Fibroblast of the conjunctiva (primary cell): ENCODE measurements at places on chromosomes 2 and 18.

DNA sequence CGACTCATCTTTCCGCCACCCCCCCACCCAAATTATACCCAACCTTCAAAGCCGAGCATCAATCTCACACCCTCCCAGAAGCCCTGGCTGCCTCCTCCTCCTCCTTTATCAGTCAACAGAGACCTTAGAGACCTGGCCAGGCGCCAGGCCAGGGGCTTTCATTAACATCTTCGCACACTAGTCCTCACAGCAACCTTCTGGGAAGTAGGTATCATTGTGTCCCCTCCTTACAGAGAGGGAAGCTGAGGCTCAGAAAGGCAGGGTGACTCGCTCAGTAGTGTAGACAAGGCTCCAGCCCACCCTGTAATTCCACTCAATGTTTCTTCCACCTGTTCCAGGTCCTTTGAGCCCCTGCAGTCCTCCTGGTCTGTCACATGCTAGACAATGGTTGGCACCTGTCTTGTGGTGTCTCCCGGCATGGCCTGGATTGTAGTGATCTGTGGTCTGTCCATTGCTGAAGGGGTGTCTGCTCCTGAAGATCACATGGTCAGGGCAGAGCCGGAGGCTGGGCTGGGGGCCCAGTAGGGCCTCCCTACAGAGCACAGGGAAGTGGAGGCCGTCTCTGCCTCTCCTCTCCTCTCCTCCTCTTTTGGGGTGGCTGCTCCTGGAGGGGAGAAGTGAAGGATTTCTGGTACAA lies 36.0 kb downstream of the KLHL29 start:
- no peak for DNase-seq

DNA sequence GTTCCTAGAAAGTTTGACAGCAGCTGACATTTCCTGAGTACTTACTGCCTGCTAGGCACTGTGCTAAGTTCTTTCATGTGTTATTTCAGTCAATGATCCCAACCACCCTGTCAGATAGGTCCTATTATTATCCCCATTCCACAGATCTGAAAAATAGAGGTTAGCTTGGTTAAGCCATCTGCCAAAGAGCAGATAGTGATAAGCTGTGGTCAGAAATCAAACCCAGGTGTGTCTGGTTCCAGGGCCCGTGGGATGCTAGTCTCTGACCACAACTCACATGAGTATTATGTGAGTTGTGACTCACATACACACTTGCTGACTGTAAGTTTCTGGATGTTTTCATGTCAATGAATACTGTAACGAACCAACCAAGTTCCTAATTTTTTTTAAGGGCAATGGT lies 132.0 kb upstream of the APCDD1 start:
- no peak for DNase-seq

DNA sequence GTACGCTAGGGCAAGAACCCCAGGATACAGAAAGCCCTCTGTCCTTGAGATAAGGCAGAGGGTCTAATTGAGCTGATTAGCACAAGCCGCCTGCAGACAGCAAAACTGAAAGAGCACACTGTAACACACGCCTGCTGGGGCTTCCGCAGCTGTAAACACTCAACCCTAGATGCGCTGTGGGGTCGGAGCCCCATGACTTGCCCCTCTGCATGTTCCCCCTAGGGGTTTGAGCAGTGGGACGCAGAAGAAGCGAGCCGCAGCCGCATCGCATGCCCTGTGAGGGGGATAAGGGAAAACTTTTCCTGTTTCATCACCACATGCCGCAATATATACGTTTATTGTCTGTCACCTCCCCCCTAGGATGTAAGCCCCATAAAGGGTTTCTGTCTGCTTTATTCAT lies 384.6 kb downstream of the PLCL1 start:
- DNase-seq: no peak

GRCh38 chr2:1972948-1973347 lies 228.6 kb upstream of the PXDN start:
- no peak for DNase-seq

DNA sequence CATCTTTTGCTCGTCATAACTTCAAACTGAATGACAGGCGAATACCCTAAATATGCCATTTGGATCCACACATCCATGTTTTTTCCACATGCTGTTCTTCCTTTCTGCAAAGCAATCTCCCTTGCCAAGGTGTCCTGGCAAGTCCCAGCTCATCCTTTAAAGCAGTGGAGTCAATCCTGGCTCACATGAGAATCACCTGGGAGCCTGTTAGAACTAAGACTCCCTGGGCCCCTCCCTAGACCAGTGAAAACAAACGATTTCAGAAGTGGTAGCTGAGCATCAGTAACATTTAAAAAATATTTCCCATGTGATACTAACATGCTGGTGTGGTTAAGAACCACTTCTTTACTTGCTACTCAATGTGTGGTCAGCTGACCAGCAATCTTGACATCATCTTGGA lies 50.6 kb upstream of the PARD3B start:
- DNase-seq: no peak

DNA sequence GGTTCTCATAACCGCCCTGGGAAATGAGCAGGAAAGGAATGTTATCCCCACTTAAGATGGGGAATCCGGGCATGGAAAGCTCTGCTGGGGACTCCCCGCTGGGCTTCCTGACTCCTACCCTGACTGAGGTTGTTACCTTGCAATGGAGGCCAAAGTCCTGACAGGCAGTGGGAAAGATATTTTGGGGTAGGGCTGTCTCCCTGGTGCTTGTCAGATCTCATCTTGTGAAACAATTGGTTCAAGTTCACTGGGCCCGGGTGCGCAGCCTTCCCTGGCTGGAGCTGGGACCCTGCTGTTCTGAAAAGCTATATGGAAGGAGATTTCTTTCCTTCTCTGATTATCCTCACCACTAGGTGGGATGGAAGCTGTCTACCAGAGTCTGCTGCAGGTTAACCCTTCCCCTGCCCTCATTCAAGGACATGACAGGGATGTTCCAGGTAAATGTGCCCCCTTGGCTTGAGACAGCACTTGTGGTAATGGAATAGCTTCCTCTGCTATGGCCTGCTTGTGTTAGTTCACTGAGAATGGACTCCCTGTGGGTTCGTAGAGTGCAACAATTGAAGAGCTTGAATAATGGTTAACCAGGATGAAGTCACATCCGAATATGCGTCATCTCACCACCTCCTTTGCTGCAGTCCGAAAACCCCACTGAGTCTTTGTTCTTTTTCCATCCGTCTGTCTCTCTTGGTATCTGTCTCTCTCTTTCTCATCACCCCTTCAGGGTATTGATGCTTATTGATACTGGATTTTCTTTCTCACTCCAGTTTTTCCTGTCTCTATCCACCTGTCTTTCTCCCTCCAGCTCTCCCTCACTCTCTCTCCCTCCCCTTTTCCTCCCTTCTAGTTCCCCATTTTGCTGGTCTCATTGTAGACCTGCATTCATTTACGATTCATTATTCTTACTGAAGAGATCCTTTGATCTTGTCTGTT lies 67.8 kb upstream of the EPAS1 start:
- no peak for DNase-seq

DNA sequence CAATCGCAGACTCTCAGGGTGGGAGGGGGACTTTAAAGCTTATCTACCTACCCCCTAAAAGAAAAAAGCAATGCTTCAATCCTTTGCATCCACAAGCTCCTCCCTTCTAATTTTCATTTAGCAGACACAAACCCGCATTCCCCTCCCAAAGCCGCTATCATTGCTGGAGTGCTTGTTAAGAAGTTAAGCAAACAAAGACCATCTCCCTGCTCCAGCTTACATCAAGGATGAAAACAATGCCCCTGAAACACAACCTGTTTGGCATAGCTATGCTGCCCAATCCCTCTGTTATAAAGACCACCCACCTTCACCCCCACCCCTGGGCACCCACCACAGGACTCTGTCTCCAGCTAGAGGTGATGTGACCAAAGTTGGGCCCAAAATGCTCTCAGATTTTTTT lies 33.0 kb downstream of the REEP1 start:
- DNase-seq: no peak

GRCh38 chr2:57936216-57936615 lies 110.4 kb upstream of the VRK2 start:
- DNase-seq: no peak

DNA sequence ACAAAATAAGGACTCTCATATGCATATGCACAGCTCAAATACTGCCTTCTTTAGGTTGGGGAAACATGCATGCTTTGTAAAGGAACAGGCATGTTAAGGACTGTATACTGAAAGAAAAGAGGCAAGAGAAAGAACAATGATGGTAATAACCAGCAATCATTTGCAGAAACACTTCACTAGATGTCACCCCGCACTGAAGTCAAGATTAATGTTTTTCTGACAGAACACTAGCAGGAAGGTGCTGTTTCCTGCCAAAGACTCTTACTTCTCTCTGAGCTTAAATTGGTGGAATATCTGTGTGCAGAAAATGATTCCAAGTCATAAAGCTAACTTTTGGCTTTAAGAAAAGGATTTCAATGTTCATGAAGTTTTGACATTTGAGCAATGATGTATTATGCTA lies 19.3 kb upstream of the CSRNP3 start:
- no peak for DNase-seq
